Activated CD4-positive, CD25-positive, alpha-beta regulatory T cell treated with anti-CD3 and anti-CD28 coated beads, Interleukin-2, amount 50 U/mL, for 16 hours (primary cell): ENCODE measurements at places on chromosomes 3 and 15.

DNA sequence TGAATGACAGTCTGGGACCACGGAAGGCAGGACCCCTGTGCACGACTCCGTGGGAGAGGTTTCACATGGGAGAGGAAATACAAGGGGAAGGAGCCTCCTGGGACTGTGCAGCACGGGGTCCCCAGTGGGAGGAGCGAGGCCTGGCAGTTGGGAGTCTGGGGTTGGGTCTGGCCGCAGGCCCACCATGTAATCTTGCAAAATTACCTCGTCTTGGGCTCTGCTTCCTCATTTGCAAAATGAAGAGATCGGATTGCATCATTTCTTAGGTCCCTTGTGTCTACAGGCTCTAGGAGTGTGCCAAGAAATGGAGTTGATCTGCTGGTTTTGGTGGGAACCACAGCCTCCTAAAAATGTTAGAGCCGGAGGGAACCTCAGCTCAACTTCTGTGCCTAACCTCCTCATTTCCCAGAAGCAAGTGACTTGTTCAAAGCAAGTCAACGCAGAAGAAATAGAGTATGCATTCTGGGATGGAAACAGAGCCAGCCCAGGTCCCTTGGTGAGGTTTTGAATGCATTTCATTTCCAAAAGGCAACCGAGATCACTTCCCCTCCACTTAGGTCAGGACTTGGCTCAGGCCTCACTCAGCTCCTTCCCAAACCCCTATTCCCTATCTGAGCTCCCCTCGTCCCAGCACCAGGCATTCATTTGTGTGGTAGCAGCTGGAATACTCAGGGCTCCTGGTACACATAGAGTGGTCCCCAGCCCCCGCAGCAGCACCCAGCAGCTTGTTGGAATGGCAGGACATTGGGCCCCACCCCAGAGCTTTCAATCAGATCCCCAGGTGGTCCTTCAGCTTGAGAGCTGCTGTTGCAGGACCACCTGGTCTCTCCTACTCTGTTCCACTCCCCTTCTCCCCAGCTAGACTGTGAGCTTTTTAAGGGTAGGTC, 267.7 kb downstream of the XXYLT1 start:
- no peak for DNase-seq

GRCh38 chr3:10697918-10698317, 118.1 kb upstream of the SLC6A11 start:
- no peak for DNase-seq

GRCh38 chr3:128878556-128879124, 780 bp upstream of the ACAD9 start:
- no peak for DNase-seq

- no peak for DNase-seq
These were observed 32.2 kb upstream of the TMEM158 start for GRCh38 chr3:45258317-45258716.

- no peak for DNase-seq
These were observed 40.7 kb downstream of the HERC1 start for GRCh38 chr15:63793046-63793483.

- no peak for DNase-seq
These were observed 88.9 kb upstream of the NEDD4 start for GRCh38 chr15:56082263-56082761.

DNA sequence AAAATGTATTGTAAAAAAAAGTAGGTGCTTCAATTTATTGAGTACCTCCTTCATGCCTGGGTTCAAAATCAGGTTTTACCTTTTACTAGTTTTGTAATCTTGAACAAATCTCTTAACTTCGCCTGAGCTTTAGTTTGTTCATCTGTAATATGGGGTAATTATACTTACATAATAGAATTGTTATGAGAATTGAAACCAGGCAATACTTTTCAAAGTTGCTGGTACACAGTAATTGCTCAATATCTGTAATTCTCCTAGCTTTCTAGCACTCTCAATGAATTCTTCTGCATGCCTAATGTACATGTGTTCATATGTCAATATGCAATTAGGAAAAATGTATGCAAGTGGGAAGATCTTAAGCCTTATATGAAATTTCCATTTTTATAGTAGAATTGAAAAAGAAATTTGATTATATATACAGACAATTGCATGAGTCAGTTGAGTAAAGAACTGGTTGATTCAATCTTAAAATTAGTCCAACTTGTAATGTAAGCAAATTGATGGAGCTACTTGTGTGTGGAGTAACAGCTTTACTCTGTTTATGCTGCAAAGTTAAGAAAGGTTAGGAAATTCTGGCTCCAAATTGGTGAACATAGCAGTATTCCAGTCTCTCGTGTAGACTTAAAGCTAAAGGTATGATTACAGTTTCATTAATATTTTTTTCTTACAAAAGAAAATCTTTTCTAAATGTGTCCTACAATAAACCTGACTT, 4.1 kb downstream of the TNFSF10 start:
- DNase-seq, result no peak

- no peak for DNase-seq
These were observed 50.0 kb downstream of the ABCC5 start for GRCh38 chr3:183967693-183968092.

- no peak for DNase-seq
These were observed 271.4 kb upstream of the PPP2R3A start for GRCh38 chr3:135694142-135694541.

DNA sequence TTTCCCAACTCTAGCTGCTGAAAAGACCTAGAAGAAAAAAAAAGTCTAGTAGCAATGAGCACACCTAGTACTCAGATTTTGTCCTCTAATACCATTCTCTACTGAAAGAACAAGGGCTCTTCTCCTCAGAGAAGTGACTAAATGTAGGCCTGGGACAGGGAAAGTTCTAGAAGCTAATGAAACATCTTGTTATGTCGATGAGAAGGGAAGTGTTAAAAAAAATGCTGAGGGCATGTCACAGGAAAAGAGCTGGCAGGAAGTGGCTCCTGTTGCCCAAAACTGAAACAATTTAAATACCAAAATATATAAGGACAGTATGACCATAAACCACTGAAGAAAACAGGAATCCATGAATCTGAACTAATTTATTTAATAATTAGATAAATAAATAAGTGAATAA, 581.4 kb upstream of the TBL1XR1 start:
- no peak for DNase-seq

DNA sequence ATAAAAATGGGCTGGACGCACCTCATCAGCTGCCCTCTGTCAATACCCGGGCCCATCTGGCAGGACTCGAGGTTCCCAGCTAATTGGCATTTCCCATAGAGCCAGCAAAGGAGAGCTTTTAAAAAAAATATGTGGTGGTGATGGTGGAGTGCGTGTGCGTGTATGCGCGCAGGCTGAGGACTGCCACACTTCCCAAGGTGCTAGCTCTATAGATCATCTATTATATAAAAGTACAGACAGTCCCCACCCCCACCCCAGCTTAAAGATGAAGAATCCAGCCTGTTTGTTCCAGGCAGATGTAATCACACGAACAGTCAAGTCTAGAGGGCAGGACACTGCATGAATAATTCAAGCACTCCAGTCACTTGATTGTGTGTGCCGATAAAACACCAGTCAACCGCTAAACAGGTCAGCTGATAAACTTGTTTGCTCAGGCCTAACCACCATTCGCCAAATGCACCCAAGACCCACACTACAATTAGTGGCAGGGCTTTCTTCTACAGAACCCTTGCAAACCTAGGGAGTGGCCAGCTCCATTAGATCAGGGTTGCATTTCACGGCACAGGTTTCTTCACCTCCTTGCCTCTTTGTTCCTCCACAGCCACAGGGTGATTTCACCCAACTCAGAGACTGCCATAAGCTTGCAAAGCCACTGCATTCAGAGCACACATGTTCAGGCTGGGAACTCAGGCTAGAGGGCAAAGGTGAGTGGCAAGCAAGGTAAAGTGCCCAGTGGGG, 5.8 kb downstream of the TLE3 start:
- no peak for DNase-seq

DNA sequence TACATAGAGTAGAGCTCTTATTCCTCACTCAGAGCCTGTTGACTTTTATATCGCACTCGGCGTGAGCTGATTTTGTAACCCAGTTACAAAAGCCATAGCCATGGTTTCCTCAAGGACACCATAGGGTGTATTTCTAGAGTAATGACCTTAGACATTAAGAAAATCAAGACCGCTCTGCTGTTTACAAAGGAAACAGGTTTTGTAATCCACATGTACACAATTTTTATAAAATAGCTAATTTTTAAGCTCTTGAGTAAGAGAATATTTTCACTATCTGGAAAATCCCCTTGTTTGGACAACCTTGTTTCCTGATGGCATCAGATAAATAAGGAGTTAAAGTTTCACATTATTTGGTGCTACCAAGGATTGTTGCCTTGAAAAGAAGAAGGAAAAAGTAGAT, 104.7 kb downstream of the PGPEP1L start:
- no peak for DNase-seq

DNA sequence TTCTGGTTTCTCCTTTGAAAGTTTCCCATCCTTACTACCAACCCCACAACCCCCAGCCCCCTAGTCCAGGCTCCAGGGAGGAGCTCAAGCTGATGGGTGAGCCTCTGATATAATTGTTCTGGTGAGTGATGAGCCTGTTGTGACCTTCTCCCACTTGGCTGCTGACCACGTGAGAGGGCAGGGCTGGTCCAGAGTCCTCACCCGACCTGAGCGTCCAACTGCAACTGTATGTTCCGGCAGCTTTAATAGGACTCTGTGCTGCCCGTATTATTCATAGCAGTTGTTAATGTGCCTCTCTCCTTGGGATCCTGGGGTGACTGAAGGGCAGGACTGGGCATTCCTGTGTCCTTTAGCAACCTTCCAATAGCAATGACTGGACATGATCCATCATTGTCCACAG, 56.2 kb downstream of the B3GNT5 start:
- DNase-seq, result no peak

- no peak for DNase-seq
These were observed 13.5 kb upstream of the TTBK2 start for GRCh38 chr15:42933886-42934667.

- DNase-seq, result no peak
These were observed 86.1 kb downstream of the DLG1 start for GRCh38 chr3:197212290-197212689.
